Glomerular endothelial cell (primary cell): ENCODE measurements at places on chromosomes 16 and 17.

GRCh38 chr17:57986841-57987580 lies 1.0 kb downstream of the VEZF1 start:
- no peak for DNase-seq

DNA sequence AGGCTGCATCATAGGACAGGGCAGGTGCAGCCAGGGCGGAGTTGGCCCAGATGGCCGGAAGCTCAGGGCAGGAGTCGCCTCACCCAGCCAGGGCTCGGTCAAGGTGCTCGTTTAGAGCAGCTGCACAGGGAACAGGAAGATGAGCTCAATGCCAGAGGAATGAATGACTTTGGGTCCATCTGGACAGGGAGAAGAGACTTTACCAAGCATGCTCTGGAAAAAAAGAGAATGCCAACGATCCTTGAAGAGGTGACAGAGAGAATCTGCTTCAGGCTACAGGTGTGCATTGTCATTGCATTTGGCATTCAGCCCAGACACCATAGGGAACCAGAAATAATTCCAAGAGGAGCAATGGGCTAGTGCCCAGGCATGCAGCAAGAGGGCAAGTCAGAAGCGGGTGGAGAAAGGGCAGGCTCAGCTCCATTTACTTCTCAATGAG lies 6.7 kb upstream of the MPP3 start:
- DNase-seq, result no peak

DNA sequence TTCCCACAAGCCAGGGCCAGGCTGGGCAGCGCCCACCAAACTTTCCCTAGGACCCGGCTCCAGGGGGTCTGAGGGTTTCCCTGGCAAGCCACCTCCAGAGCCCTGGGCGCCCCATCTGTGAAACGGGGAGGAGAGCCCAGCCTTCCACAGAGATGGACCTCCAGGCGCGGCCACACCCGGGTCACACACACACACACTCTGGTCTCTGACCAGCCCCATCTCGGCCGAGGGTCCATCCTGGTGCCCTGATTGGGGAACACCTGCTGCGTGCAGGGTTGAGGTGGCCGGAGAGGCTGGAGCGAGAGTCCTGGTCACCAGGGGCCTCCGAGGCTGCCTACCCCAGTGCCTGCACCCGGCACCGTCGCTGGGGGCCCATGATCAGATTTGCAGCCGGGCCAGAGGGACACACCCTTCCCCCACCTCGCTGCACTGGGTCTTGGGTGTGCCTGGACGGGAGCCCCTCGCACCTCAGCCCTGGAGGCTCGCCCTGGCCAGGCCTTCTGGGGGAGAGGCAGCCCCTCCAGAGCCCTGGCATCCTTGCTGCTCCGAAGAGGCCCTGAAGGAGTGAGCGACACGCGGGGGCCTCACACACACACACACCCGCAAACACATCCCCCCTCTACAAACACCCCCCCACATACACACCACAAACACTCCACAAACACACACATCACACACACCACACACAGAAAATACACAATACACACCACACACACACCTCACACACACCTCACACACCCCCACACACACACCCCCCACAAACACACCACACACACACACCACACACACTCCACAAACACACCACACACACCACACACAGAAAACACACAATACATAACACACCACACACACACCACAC lies 29.7 kb downstream of the SLC25A10 start:
- no peak for DNase-seq

DNA sequence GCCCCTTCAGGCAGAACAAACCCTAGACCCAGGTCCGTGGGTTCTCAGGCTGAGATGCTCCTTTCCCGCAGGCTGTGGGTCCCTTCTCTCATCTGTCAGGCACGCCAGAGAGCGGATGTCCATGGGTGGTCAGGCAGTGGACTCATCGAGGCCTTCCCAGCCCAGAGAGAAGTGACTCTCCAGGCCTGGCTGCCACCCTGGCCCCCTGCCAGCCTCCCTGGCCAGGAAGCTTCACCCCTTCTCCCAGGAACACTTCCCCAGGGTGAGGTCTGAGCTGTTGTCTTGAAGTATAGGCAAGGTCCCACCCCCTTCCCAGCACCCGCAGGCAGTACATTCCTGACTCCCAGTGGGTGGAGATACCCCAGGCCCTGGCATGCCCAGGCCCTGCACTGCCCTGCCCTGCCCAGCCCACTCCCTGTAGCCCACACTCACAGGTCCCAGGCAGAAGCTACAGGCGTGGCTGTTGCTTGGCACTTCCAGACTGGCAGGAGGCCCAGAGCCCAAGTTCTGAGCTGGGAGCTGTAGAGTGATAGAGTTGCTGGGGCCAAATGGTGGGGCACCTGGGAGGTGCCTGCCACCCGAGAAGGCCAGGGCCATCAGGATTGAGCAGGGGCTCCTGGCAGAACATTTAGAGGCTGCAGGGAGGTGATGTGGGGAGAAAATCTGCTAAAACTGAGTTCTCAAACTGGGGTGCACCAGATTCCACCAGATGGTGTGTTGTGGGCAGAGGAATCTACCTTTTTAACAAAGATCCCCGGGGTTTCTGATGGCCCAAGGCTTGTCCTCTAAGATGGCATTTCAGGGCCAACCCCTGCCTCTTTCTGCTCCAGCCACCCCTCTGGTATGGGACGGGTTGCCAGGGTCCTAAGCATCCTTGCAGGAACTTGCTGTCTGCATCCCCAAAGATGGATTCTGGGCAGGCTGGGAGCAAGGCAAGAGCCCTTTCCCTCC lies 6.7 kb downstream of the ITGA3 start:
- no peak for DNase-seq

DNA sequence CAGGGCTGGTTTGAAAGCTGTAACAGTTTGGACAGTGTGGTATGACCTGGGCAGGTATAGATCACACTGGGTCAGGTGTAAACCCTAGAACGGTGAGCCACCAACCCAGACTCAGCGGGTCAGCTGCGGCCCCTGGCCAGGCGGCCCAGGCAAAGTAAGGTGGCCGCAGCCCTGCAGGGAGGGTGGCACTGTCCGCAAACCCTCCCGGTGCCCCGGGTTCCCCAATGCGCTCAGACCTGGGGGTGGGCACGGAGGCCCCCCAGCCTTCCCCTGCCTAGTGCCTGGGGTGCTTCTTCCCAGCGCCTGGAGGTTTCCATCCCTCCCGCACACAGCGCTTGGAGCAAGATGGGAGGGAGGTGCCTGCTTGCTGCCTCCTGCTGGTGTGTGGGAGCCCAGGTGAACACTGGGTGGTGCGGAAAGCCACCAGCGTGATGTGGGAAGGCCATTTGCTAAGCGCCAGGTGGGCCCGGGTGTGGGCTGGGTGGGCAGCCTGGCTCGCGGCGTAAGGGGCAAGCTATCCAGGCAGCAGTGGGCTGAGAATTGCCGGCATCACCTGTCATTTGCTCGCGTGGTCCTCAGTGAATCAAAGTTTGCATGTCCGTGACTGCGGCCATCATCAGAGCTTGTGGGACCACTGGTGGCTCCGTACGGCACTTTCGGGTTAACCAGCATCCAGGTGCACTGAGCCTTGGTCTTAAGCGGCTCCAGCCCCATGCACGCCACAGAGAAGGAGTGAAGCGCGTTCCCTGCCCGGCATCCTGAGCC lies 47.3 kb upstream of the GNG13 start:
- DNase-seq, result no peak

GRCh38 chr16:88758227-88758943 lies 26.6 kb downstream of the PIEZO1 start:
- DNase-seq, result no peak
